Suppressor macrophage (primary cell): ENCODE measurements at places on chromosomes 1 and 21.

DNA sequence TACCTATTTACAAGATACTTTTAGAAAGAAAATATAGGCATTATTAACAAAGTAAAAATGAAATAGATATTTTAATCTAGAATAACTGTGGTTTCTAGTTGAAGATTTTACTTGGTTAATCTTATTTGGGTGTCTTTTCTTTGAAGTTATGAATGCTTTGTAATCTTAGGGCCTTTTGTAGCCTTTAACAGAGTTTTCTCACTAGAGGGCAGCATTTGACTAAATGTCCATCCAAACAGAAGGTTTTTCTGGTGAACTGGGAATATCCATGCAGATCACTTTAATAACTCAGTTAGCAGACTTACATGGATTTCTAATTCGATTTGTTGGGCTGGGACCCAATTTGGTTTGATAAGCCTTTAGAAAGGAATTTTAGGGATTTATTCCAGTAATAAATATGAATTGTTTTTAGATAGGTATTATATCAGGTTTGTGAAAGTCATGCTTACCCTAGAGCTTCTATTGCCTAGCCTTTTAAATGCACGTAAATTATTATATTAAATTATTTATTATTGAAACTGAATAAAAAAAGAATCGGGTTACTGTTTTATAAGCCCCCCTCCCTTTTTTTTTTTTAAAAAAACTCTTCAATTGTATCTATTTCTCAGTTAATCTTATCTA lies 119.7 kb downstream of the ZNF326 start:
- peak; percentile 63 for DNase-seq

- no peak for DNase-seq
These were observed 15.9 kb upstream of the PLCH2 start for GRCh38 chr1:2460203-2460602.

GRCh38 chr1:26287033-26287711 lies 7.3 kb downstream of the SH3BGRL3 start:
- DNase-seq, result peak; percentile 78

DNA sequence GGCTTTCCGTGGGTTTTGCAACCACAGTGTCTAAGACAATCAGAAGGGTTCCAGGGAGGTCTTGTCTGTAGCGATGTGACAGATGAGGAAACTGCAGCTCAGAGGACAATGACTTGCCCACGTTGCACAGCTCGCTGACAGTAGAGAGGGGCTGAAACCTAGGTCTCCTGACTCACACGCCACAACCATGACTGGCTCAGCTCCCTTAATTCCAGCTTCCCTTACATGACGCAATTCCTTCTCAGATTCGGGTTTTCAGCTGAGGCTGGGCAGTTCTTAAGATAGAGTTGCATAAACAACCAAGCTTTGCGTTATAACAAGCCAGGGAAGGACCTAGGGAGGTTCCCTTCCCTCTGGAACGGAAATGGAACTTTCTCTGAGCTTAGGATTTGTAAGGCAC lies 36.3 kb downstream of the DHCR24 start:
- DNase-seq, result peak; percentile 83

DNA sequence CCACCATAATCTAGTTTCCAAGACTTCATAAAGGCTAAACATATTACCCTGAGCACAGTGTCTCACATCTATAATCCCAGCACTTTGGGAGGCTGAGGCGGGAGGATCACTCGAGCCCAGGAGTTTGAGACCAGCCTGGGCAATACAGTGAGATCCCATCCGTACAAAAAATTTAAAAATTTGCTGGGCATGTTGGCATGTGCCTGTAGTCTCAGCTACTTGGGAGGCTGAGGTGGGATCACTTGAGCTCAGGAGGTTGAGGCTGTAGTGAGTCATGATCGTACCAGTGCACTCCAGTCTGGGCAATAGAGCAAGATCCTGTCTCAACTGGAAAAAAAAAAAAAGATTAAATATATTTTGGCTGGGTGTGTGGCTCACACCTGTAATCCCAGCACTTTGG lies 90.1 kb downstream of the PTPN14 start:
- DNase-seq, result no peak

DNA sequence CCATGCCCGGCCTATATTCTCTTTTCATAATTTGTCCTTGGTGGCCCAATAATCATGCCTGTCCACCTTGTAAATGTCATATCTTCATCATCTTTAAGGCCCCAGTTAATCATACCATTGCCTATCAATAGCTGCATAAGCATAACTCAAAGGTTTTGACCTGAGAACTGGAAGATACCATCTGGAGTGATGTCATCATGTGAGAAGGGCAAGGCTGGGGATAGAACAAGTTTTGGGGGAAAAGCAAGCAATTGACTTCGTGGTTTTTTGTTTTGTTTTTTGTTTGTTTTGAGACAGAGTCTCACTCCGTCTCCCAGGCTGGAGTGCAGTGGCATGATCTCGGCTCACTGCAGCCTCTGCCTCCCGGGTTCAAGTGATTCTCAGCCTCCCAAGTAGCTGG lies 6.2 kb downstream of the UBIAD1 start:
- no peak for DNase-seq

DNA sequence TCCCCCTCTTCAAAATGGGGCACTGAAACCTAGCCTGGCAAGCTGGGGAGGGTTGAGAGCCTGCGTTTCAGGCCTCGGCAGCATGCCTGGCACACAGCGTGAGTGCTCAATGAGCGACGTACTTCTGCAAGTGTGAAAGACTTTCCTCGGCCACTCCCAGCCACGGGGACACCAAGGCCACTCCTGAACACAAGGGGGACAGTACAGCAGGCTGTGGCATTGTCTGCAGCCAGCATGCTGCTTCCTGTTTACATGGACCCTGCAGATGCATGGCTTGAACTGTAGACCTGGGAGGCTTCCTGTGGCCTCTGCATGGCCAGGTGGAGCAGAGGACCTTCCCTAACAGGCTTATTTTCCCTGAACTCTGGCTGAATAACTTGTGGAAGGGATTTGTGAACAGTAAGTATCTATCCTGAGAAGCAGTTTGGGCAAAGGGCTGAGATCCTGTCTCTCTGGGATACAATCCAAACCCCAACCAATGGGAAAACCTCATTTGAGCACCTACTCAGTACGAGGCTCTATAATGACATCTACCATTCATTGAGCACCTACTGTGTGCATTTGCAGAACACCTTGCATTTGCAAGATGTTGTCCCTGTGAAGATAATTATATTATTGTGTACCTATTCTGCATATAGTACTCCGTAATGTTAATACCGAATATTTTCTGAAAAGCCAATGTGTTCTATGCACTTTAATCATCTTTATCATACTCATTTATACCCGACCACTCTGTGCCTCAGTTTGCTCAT lies 9.9 kb upstream of the HSPG2 start:
- DNase-seq, result no peak

- no peak for DNase-seq
These were observed 46.0 kb downstream of the TRAPPC10 start for GRCh38 chr21:44057960-44058651.

DNA sequence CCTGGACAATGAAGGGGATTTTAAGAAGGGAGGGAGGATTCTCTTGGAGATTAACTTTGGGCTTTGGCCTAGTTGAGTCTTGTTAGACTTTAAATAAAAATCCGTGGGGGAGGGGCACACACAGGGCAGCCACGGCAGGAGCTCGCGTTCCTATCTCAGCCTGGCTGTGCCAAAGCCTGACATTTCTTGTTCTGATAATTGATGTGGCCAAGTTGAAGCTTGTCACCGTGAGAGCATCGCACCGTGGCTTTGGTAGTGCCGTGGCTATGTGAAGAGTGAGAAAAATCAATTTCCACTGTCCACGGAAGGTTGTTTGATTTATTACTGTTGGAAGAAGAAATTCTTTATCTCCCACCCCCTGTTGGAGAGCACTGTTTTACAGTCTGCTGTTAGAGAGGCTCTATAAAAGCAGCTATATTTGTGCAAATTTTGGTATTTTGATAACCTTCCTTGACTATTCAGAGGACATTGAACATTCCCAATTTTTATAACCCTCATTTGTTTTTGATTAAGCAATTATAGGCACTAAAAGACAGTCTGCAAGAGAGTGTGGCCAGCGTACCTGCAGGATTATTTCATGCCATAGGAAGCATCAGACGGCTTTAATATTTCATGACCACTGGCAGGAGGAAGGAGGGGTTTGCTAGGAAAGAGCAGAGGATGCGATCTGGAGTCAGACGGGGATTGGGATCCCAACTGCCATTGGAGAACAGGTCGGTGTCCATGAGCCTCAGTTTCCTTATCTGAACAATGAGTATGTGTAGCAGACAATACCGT lies 160.7 kb downstream of the KAZN start:
- no peak for DNase-seq

- DNase-seq, result no peak
These were observed 308.1 kb upstream of the RUNX1 start for GRCh38 chr21:35357041-35357780.

GRCh38 chr1:74430342-74430934 lies 82.0 kb downstream of the LRRC53 start:
- no peak for DNase-seq

- DNase-seq, result peak; percentile 82
These were observed 14.7 kb upstream of the MFSD2A start for GRCh38 chr1:39940253-39940652.

DNA sequence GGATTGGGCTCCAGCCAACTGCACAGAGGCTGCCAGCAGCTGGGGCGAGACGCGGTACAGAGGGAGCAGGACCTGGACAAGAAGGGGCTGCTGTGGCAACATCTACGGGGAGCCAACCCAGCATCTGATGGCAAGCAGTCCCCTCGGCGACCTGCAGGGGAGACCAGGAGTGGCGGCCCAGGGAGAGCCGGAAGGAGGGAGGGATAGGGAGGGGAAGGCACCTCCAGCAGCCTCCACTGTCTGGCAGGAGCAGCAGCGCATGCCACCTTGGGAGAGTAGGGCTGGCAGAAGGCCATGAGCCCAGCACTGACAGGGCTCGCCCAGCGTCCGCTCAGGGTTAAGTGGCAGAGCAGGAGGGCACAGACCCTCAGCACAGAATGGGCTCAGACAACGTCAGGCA lies 17.3 kb downstream of the CHD5 start:
- no peak for DNase-seq

GRCh38 chr21:37001441-37001840 lies 5.1 kb upstream of the RIPPLY3 start:
- DNase-seq, result no peak
